ENCODE measurements at places on chromosomes 12 and 14. TPM values are rescaled to one million over a fixed set of nuclear protein-coding genes. Genes with fewer than 3 reads are reported as not detected.

Gene SFSWAP
- 43.7 TPM for total RNA-seq

- H3K36me3 ChIP-seq, result no peaks in the 10 kb centered on the region
- no peaks in the 10 kb centered on the region for H3K27me3 ChIP-seq
- H3K4me3 ChIP-seq, result no peak overlapping the region
- DNase-seq, result no peak
- no peak overlapping the region for H3K27ac ChIP-seq
Measured at GRCh38 chr14:80206351-80207080, 4.8 kb downstream of the DIO2 start.

- H3K36me3 ChIP-seq, result no peaks in the 10 kb centered on the region
- H3K4me3 ChIP-seq, result no peak overlapping the region
- no peak for DNase-seq
- H3K27ac ChIP-seq, result no peak overlapping the region
- H3K4me1 ChIP-seq, result peaks cover 16% of the 10 kb centered on the region
Measured at GRCh38 chr14:61893371-61893940, 131.2 kb downstream of the SNAPC1 start.

Gene KRT85
- total RNA-seq, result not detected

- no peaks in the 10 kb centered on the region for H3K36me3 ChIP-seq
- H3K4me3 ChIP-seq, result no peak overlapping the region
- H3K4me1 ChIP-seq, result no peaks in the 10 kb centered on the region
- H3K27ac ChIP-seq, result no peak overlapping the region
Measured at GRCh38 chr14:38947343-38947742, 155.7 kb downstream of the SEC23A start.

Gene OR4K17
- total RNA-seq, result not detected

DNA sequence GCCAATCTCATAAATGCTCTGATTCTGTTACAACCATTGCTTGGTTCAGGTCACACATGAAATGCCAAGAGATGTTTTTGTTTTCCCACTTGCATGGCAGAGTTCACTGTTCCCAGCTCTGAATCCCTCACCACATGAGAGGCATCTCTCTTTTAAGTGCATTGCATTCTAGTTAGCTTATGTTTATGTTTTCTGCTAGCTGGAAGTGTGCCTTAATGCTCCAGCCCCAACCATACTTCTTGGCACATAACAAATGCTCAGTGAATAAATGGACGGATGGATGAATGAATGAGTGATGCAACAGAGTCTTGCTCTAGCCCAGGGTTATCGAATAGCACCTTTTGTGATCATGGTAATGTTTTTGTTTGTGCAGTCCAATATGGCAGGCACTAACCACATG is 197.3 kb downstream of the PPM1H start:
- H3K4me1 ChIP-seq, result peaks cover 8% of the 10 kb centered on the region
- DNase-seq, result no peak
- no peak overlapping the region for H3K4me3 ChIP-seq
- H3K27me3 ChIP-seq, result peaks cover 2% of the 10 kb centered on the region

DNA sequence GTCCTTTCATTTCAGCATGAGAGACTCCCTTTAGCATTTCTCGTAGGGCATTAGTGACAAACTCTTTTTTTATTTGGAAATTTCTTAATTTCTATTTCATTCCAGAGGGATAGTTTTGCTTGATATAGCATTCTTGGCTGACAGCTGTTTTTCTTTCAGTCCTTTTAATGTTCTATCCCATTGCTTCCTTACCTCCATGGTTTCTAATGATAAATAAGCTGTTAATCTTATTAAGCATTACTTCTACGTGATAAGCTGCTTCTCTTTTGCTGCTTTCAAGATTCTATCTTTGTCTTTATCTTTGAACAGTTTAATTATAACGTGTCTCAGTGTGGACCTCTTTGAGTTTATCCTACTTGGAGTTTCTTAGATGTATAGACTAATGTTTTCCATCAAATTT is 11.6 kb upstream of the TMEM63C start:
- DNase-seq, result no peak
- peaks cover 17% of the 10 kb centered on the region for H3K27me3 ChIP-seq
- no peaks in the 10 kb centered on the region for H3K36me3 ChIP-seq
- no peak overlapping the region for H3K4me3 ChIP-seq

DNA sequence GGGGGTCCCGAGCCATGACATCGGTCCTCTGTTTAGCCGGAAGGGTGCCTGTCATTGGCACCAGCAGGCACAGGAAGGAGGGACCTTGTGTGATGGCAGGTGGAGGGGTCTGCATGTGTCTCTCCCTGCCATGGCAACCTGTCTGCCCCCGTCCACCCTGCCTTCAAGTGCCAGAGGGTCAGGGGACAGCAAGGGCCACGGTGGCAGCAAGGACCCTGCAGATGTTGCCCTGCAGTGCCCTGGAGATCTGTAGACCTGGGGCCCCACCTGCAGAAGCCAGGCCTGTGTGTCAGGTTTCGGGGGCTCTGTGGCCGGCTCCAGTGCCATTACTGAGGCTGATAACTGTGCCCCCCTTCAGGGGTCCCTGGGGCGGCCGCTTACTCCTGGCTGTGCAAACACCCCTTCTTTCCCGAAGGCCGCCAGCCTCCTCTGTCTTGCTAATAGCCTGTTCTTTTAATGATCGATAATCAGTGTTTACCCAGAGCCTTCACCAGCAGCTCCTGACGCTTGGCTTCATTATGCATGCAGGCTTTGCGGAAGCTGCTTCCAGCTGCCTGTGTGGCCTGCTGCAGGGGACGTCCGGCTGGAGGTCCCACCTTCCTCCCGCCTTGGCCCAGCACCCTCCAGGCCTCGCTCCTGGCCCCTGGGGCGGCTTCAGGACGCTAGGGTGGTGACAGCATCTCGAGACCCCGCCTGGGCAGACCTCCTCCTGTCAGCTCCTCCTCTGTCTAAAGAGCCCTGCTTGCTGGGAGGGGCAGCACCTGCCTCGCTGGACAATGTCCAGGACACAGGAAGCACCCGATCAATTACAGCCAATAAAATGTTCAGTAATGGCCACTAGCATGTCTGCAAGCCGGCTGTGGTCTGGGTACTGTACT is 153.0 kb downstream of the KIF26A start:
- H3K4me3 ChIP-seq, result no peak overlapping the region
- peaks cover 5% of the 10 kb centered on the region for H3K36me3 ChIP-seq
- DNase-seq, result no peak

GRCh38 chr14:79638672-79639266 is 572.5 kb downstream of the DIO2 start:
- no peaks in the 10 kb centered on the region for H3K36me3 ChIP-seq
- no peak overlapping the region for H3K27ac ChIP-seq
- no peaks in the 10 kb centered on the region for H3K4me1 ChIP-seq
- H3K4me3 ChIP-seq, result no peak overlapping the region

Gene KRT7
- total RNA-seq, result 9.1 TPM

DNA sequence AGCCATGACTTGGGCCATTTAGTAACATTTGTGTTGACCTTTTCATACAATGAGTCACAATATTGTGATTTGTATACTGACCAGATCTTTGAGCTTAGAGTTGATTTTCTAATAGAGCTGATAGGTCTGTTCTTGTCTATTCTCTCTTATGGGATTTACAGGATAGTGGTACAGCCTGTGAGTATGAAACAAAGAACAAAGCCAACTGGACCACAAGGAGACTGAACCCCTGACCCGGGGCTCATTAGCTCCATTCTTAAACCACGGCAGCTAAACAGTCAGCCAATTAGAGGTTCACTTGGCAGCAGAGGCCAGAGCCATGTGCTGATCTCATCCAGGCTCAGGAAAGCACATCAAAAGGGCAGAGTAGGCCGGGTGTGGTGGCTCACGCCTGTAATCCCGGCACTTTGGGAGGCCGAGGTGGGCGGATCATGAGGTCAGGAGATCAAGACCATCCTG is 59.1 kb upstream of the GNPNAT1 start:
- no peaks in the 10 kb centered on the region for H3K27me3 ChIP-seq
- H3K27ac ChIP-seq, result no peak overlapping the region
- H3K4me3 ChIP-seq, result no peak overlapping the region
- H3K4me1 ChIP-seq, result peaks cover 5% of the 10 kb centered on the region
- no peaks in the 10 kb centered on the region for H3K36me3 ChIP-seq
- DNase-seq, result no peak

DNA sequence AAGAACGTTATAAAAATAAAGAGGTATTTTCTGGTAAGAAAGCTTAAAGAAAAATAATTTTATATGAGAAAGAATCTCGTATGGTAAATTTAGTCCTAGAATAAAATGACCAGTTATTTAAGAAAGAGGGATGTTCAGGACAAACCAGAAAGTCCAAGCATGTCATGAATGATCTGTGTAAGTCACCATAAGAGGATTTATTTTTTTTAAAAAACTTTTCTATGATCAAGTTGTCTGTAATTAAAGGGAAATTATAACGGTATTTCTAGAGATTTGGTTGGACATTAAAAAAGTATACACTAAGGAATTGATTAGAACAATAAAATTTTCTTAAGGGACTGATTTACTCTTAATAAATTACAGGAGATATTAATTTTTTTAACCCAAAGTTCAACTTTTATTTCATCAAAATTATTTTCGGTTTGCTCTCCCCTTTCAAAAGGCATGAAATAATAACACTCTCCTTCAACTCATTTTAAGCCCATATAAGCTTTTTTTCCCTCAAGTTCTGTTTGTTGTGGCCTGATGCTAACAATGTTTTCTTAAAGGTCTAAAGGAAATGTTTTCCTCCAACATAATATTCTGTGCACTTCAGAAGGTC is 49.9 kb upstream of the CPSF6 start:
- no peaks in the 10 kb centered on the region for H3K27me3 ChIP-seq
- H3K4me3 ChIP-seq, result no peak overlapping the region
- DNase-seq, result no peak
- H3K4me1 ChIP-seq, result no peaks in the 10 kb centered on the region

Gene CLSTN3
- total RNA-seq, result 148 TPM

- DNase-seq, result no peak
- no peak overlapping the region for H3K27ac ChIP-seq
- H3K4me3 ChIP-seq, result no peak overlapping the region
- H3K36me3 ChIP-seq, result peaks cover 65% of the 10 kb centered on the region
- H3K27me3 ChIP-seq, result no peaks in the 10 kb centered on the region
- H3K4me1 ChIP-seq, result peaks cover 14% of the 10 kb centered on the region
Measured at GRCh38 chr14:89607453-89607852, 190.4 kb upstream of the FOXN3 start.

Gene NELL2
- 10.1 TPM for total RNA-seq

DNA sequence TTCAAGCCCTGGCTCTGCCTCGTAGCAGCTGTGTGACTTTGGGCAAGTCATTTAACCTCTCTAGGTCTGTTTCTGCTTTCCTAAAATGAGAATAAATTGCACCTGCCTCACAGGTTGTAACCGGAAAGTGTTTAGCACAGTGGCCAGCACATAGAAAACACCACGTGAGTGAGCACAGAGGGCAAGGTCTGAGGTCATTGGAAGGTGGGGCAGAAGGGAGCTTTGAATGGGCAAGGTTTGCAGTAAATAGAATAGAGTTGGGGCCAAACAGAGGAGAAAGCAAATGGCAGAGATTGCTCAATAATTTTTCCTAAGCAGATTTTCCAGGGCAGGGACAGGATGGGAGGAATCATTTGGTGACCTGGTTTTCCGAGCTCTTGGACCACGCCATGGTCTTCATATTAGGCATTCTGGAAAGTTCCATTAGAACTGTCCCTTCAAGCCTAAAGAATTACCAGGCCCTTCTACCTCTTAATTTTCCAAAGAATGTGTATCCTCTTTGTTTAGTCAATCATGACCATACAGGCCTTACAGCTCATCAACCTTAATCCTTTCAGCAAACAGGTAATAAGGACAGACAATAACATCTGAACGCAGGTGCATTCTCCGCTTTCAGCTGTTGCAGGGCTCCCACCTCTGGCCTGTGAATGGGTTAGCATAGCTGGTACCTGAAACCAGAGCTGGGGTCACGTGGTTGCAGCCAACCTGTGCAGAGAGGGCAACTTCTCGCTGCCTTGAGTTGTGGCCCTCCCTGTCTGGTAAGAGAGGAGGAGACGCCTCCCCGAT is 53.8 kb downstream of the VWF start:
- H3K27me3 ChIP-seq, result peaks cover 51% of the 10 kb centered on the region
- no peak overlapping the region for H3K27ac ChIP-seq
- peaks cover 30% of the 10 kb centered on the region for H3K4me1 ChIP-seq
- H3K36me3 ChIP-seq, result no peaks in the 10 kb centered on the region
- no peak for DNase-seq

All from activated CD4-positive, alpha-beta memory T cell treated with anti-CD3 and anti-CD28 coated beads, Interleukin-2, amount 10 ng/mL, durations not matched to agents 7 days and 5 days (primary cell).